GM12891 (cell line): ENCODE measurements at places on chromosomes 12 and 14.

DNA sequence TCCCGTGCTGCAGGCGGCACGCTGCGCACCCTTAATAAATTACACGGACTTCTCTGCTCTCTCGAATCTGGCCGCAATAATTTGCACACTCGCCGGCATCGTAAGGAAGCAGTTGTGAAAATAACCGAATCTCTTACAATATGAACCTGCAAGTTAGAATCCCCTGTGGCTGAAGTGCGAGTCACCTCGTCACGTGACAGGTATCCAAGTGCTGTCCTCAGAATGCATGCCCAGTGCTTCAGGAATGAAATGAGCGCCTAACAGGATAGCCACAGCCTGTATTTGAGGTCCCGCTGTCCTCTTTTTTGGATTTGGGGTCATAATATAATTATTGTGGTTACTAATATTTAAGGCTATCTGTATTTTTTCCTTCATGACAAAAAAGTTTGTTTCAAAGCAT is 82.0 kb downstream of the VWF start:
- DNase-seq: no peak

GRCh38 chr12:26396402-26396801 is 201.0 kb downstream of the SSPN start:
- DNase-seq: no peak

DNA sequence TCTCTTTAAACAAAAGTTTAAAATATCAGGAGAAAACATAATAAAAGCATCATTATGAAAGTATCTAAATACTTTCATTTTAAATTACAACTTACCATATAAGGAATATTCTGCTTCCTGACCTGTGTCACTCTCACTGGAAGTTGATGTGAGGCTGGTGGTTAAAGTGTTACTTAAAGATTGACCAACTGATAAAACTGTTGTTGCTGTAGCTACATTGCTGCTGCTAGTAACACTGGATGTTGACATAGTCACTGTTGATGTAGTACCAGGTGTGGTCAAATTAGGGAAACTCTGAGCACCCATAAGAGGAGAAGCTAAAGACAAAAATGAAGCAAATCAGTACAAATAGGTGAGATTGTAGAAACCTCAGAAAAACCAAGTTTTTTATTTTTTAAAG is 79.9 kb downstream of the HECTD1 start:
- DNase-seq: no peak

DNA sequence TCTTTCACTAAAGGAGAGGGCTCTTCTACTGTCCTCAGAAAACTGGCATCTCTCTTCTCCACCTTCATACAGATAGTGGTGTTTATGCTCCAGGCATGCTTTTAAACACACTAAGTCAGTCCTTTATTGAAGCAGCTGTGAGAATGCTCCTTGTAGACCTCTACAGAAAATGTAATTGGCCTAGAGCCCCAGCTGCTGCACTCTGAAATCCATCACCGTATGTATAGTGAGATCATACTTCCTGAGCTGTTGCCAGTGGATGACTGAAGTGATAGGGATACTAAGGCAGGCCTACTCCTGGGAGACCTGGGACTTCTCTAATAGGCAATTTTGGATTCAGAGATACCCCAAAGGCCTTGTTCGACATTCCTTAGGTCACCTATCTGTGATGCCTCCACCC is 535.4 kb downstream of the RPS29 start:
- no peak for DNase-seq

- no peak for DNase-seq
Observed at GRCh38 chr12:30211743-30212142, 428.0 kb upstream of the TMTC1 start.

- DNase-seq: no peak
Observed at GRCh38 chr12:1810201-1810930, 10.0 kb upstream of the LRTM2 start.

- DNase-seq: no peak
Observed at GRCh38 chr14:59371771-59372170, 93.4 kb downstream of the GPR135 start.

- DNase-seq: no peak
Observed at GRCh38 chr14:47606566-47606965, 68.8 kb downstream of the MDGA2 start.
